NCI-H510A treated with DMSO at 0.1 percent for 48 hours (cell line): ENCODE measurements at places on chromosomes 4 and X.

DNA sequence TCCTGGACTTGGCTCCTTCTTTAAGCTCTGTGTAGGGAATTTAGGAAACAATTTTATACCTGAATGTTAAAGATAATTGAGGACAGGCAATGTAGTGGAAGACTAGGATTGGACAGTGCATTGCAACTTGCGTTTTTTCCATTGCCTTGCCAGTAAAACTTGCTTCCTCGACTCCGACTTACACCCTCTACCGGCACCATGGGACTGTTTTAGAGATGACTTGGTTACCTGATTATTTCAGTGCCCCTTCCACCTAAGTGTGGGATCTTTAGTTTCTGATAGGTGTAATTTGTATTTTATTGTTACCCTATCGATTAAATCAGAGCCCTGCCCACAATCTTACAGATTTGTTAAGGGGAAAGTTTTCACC is 1.2 kb downstream of the PRPS1 start:
- peak; percentile 11 for DNase-seq

DNA sequence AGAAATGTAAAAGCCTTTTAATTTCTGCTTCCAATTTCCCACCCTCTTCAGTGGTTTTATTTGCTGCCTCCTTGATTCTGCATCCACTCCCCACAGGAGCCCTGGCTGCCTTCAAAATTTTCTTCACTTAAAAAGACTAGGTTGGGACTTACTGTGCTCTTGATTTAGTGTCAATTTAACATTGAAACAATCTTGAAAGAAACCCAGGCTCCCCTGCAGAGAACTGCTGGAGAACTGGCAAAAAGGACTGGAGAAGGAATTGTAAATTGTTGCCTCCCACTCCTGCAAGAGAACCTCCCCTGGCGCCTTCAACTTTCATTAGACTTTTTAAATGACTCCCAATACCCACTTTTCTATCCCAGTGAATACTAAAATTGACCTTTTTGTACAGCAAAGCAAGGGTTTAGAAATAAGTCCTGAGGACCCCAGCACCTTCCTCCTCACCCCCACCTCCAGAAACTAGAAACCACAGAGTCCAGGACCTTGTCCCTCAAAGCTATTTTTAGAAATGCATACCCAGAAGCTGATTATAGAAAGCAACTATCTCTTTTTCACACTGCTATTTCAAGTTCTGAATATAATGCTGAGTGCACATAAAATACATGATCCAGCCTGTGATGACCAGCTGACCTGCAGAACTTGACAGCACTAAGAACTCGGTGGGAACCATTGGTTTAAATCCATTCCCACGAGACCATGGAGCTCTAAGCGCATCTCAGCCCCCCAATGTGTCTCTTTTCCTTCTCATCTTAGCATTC is 155.5 kb downstream of the INPP4B start:
- no peak for DNase-seq

- DNase-seq = no peak
Measured at GRCh38 chrX:50448565-50448964, 22.1 kb downstream of the DGKK start.

GRCh38 chr4:1459081-1459721 is 53.0 kb upstream of the NKX1-1 start:
- no peak for DNase-seq

GRCh38 chrX:1152090-1152489 is 60.4 kb downstream of the CRLF2 start:
- DNase-seq = no peak

DNA sequence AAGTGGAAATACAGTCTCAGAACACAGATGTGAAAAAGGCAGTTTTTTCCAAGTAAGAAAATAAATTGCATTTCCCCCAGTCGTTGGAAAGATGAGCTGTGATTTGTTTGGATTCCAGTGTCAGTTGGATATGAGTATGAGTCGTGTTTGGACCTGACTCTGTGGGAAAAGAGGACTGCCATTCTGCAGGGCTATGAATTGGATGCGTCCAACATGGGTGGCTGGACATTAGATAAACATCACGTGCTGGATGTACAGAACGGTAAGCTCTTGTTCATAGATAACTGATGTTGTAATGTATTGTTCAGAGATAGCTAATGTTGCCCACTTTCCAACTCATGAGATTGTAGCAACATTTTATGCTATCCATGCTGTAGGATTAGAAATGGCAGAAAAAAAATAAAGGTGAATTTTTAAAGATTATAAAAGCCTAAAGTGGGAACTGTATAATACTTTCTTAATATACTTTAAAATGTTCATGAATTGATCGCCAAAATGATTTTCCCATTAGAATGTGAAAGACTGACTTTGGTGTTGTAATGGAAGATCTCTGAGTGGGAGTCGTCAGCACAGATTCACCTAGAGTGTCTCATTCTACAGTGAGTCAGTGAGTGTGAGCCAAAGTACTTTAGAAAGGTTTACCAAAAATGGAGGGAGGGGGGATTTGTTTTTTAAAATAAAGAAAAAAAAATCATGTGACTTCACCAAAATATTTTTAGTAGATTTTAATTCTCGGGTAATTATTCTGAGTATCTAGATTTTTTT is 178.7 kb downstream of the DCTD start:
- DNase-seq = no peak

GRCh38 chr4:25783943-25784342 is 78.8 kb downstream of the SEL1L3 start:
- DNase-seq = no peak

- no peak for DNase-seq
Measured at GRCh38 chr4:54909961-54910360, 215.4 kb downstream of the KDR start.

GRCh38 chrX:15013461-15013860 is 140.2 kb downstream of the MOSPD2 start:
- DNase-seq = no peak

GRCh38 chr4:107988763-107989035 is 990 bp upstream of the HADH start:
- DNase-seq = peak; percentile 32

DNA sequence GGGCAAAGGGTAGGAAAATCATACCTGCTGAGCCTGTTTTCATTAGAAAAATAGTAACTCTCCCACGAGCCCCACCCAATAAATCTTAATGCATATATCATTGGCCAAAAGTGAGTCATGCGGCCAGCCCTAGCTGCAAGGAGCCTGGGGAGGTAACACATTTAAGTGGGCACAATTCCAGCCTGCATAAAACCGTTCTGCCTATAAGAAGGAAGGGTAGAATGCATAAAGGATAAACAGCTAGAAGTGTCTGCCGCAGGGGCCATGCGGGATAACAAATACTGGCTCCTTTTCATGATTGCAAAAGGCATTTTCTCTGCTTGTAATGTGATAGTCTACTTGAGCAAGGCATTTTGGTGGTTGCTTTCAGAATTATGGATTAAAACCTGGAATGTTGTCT is 37.1 kb downstream of the EFHC2 start:
- DNase-seq = no peak

- peak; percentile 52 for DNase-seq
Measured at GRCh38 chr4:128831531-128832242, 22.2 kb downstream of the JADE1 start.

GRCh38 chr4:67776746-67777145 is 22.6 kb upstream of the GNRHR start:
- DNase-seq = peak; percentile 36

DNA sequence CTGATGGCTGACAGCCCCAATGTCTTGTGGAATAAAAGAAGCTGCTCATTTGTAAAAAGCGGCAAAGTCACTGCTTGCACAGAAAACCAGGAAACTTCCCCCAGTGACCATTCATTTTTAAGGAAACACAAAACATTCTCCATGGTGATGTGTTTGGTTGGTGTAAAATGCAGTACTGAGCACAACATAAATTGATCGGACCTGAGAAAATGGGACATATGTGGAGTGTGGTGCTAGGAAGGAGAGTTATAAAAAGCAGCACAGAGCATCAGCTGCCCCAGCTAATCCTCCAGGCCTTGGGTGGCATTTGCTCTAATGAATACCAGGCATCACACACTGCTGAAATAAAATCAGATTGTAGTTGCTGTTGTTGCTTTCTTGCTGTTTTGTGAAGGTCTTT is 55.2 kb downstream of the GLRA2 start:
- DNase-seq = no peak

- DNase-seq = no peak
Measured at GRCh38 chr4:26088433-26088928, 174.5 kb downstream of the SMIM20 start.

DNA sequence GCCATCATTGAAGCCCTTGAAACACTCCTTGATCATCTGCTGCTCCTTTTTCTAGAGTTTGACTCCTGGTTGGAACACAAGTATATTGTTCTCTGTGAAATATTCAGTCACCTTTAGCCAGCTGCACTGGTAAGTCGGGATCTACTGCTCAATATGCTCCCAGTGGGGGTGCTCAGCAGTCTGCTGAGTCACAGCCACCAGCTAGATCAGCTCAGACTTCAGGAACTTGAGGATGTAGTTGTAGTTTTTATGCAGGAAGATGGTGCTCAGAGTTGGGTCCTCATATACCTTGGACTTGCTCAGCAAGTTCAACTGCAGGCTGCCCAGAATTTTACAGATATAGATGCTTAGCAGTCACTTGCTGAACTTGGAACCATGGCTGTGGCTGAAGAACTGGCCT is 202.5 kb upstream of the RPL34 start:
- DNase-seq = no peak

DNA sequence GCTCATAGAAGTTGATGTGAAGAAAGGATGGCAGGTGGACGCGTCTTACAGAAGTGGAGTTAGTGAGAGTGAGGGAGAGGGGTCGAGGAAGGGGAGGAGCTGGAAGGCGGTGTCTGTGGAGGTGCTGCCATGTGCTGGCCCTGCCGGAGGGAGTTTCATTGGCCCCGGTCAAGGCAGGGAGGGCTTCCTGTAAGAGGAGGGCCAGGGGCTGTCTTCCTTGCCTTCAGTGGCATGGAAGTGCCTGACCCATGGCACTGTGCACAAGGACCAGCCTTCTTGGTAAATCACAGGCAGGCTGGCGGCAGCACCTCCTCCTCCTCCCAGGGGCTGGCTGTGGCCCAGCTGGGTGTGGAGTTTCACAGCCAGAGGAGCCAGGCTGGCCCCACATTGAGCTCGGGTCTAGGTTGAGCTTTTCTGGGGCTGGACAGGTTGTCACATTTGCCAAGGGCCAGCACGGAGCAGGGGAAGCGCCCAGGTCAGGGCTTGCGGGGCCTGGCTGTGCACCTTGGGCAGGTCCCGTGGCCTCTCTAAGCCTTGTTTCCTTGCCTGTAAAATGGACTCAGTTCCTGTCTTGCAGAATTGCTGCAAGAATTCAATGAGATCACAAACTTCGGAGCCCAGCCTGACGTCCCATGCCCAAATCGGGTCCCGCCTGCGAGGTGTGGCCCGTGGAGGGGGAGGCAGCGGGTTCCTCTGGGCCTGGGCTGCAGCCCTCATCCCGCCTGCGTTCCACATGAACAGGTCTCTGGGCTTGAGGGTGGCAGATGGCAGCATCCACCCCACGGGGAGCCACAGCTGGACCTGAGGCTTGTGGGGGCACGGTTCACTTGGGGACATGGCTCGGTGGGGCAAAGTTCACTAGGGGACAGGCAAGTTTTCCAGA is 7.0 kb downstream of the HTRA3 start:
- DNase-seq = no peak

- no peak for DNase-seq
Measured at GRCh38 chrX:23952984-23953907, 45.4 kb downstream of the CXorf58 start.

GRCh38 chr4:70556856-70557255 is 35.2 kb upstream of the AMBN start:
- DNase-seq = no peak
